ENCODE measurements at places on chromosomes 4 and X. TPM values are rescaled to one million over a fixed set of nuclear protein-coding genes. Genes with fewer than 3 reads are reported as not detected.

TLR1 gene
- total RNA-seq = 17.7 TPM

SPARCL1 gene
- total RNA-seq = not detected

NPY2R gene
- total RNA-seq = not detected

SORBS2 gene
- 1.4 TPM for total RNA-seq

DNA sequence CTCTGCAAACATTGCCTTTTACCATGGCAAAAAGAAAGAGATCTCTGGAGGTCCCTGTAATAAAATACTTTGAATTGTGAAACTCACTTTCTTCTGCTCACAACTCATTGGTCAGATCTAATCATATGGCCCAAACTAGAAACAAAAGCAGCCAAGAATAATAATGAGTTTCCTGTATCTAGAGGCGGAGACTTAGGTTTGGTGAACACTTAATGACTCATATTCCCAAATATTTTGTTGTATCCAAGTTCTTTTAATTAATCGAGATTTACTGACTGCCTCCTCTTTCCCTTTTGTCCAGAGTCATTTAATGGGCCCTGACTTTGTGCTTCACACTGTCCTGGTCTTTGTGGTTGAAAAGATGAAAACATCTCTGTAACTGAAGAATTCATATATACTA lies 190.6 kb downstream of the CCSER1 start:
- H3K27me3 ChIP-seq = no peaks in the 10 kb centered on the region
- H3K36me3 ChIP-seq = no peaks in the 10 kb centered on the region

DNA sequence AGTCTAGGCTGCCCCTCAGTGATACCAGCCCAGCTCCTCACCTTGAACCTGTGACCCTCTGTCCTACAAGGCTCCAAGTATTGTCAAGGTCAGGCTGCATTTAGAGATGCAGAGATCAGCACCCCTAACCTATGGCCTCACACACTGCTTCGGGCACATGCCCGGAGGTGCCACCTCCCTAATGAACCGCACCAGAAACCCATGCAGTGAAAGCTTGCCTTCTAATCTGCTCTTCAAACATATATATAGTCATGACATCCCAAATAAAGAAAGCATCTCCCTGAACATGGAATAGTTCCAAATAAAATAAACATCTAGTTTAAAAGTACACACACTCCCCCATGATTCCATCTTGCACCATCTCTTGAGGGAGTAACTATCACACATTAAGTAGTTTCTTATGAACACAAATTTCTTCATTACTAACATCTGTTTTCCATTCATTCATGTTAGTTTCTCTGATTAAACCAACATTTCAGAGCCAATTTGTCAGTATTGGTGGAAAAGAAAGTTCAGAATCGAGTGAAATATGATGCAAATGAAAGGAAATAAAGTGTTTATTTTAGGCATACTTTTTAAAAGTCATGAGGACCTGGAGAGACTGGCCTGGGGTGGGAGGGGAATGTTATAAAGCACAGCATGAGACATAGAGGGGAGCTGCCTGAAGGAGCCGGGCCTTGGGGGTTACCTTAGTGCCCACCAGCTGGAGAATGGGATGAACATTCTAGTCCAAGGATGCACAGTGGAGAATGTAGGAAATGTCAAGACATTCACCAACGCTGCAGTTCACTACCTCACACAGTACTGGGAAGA lies 19.2 kb downstream of the CC2D2A start:
- H3K4me3 ChIP-seq = no peak overlapping the region
- DNase-seq = no peak
- no peaks in the 10 kb centered on the region for H3K36me3 ChIP-seq
- H3K4me1 ChIP-seq = no peaks in the 10 kb centered on the region
- H3K27ac ChIP-seq = no peak overlapping the region
- H3K27me3 ChIP-seq = no peaks in the 10 kb centered on the region

DNA sequence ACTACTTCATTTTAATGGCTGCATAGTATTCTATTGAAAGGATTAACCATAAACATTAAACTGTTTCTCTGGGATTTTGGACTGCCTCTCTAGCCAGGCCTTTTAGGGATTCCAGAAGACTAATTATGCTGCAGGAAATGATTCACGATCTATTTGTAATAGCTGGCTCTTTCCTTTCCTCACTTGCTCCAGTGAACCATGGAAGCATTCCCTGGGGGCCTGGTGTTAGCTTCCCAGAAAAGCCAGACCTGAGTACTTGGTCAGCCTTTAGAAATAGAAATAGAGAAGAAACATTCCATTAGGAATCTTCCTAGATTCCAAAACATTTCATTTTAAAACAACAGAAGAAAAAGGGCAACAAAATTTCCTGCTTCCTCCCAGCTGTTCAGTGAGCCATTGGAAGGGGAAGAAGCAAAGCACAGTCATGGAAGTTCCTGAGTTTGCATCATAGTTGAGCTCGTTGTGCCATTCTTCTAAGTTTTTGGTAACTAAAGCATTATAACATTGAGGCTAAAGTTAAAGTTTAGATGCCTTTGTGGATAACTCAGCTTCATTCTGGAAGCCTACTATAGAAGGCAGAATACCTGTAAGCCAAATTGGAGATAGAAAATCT lies 83.5 kb downstream of the NPNT start:
- H3K4me1 ChIP-seq = no peaks in the 10 kb centered on the region
- DNase-seq = no peak
- H3K27me3 ChIP-seq = no peaks in the 10 kb centered on the region
- H3K36me3 ChIP-seq = no peaks in the 10 kb centered on the region
- no peak overlapping the region for H3K27ac ChIP-seq

DNA sequence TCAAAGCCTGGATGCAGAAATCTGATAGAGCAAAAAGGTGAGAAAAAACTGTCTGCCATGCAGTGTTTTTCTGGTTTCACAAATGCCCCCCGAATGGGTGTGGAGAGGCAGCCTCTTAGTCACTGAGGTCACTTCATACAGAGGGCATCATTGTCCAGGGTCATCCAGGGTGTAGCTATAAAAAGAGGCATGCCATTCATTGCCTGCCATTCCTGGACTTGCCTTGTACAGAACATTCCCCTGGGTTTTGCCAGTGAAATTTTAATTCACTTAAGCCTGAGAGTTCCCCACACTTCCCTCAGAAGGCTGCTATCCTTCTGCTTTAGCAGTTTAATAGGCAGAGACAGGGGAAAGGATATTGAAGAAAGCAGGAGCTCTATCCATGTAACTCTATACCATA lies 230.3 kb downstream of the UNC5C start:
- no peak overlapping the region for H3K27ac ChIP-seq
- H3K27me3 ChIP-seq = no peaks in the 10 kb centered on the region
- no peaks in the 10 kb centered on the region for H3K4me1 ChIP-seq
- H3K4me3 ChIP-seq = no peak overlapping the region
- H3K36me3 ChIP-seq = no peaks in the 10 kb centered on the region

DNA sequence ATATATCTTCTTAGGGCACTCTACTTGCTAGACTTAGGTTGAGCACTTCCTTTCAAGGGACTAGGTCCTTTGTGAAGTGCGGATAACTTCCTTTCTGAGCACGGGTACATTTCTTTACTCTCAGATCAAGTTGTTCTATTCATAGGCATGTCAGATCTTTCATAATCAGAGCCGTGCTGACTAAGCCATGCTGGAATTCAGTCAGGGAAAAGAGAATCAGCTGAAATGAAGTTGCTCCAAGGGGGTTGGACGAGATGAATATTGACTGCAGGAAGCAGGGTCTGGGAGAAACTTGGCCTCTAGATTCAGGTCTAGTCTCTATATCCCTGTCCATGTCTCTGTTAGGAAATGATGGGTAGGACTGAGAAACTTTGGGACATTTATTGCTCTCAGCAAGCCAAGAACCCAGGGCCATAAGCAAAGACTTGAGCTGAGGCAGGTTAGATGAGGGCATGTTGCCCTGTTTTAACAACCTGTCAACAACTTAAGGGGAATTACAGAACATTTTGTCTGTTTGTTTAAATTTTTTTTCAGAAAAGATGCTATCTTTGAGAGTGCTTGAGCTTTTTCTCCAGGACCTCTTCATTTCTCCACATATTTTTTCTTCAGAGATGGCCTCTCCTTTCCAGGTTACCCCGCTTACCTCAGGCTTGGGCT lies 28.3 kb downstream of the AREG start:
- no peaks in the 10 kb centered on the region for H3K36me3 ChIP-seq
- H3K27me3 ChIP-seq = no peaks in the 10 kb centered on the region
- no peaks in the 10 kb centered on the region for H3K4me1 ChIP-seq
- H3K4me3 ChIP-seq = no peak overlapping the region

DNA sequence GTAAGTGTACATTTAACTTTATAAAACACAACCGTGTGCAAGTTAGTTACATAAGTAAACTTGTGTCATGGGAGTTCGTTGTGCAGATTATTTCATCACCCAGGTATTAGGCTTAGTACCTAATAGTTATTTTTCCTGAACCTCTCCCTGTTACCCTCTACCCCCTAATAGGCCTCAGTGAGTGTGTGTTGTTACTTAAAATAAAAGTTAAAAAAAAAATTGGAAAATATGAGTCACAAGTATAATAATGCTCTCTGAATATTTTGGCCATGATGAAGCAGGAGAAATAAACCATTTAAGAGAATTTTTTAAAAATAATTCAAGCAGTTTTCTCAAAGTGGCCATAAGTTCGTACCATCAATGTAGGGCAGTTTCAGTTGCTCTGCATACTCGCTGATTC lies 105.1 kb upstream of the GRID2 start:
- H3K4me1 ChIP-seq = no peaks in the 10 kb centered on the region
- H3K36me3 ChIP-seq = no peaks in the 10 kb centered on the region
- H3K4me3 ChIP-seq = no peak overlapping the region
- no peaks in the 10 kb centered on the region for H3K27me3 ChIP-seq
- no peak overlapping the region for H3K27ac ChIP-seq
- DNase-seq = no peak

DNA sequence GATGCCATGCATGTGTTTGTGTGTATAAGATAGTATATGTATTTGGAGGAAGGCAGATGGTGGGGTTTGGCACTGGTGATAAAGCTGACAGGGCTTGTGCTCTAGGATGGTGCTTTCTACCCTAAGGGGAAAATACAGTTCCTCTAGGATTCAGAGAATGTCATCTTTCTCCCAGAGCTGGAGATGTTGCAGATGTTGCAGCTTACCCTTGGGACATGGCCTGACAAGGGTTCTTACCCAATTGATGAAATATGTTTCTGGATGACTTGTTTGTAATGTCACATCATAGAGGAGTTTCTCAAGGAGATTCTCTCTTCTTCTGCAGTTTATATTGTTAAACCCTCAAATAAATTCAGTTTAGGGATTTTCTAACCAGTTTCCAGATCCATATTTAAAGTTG lies 52.5 kb upstream of the PITX2 start:
- no peak overlapping the region for H3K27ac ChIP-seq
- no peaks in the 10 kb centered on the region for H3K27me3 ChIP-seq
- no peak overlapping the region for H3K4me3 ChIP-seq
- H3K36me3 ChIP-seq = no peaks in the 10 kb centered on the region
- H3K4me1 ChIP-seq = no peaks in the 10 kb centered on the region

DNA sequence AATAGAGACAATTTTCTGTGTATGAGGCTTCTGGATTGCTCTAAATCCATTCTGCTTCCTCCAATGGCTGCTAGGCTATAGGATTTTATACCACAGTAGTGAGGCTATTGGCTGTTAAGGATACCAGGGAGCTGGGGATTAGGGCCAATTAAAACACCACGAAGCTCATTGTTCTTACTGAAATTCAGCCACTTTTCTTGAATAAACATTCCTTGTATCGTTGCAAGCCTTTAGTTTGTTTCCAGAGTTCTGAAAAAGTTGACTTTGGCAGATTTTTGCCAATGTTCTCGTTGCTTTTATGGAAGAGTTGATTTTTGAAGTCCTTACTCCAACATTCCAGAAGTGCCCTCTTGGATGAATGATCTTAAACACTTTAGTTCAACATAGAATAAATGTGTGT lies 238.4 kb upstream of the TEX13A start:
- no peaks in the 10 kb centered on the region for H3K4me1 ChIP-seq
- no peak for DNase-seq
- H3K4me3 ChIP-seq = no peak overlapping the region
- no peaks in the 10 kb centered on the region for H3K36me3 ChIP-seq

- DNase-seq = no peak
- no peak overlapping the region for H3K27ac ChIP-seq
- no peaks in the 10 kb centered on the region for H3K4me1 ChIP-seq
Measured at GRCh38 chrX:132090403-132091159, 37.2 kb downstream of the FRMD7 start.

DNA sequence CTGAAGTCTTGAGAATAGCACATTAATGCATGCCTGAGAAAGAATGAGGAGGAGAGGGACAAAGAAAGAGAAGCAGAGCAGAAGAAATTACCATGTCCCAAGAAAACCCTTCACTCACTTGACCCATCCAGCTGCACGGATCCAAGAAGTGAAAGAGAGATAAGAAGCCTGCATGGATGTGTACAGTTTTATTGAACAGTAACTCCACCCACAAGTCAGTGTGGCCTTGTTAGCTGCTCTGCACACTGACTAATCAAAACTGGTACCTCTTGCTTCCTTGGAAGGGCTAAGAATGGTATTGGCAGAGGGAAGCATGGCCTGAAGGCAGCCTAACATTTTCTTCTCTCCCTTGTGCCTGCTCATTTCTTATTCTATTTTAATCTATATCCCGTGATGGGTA lies 163.9 kb downstream of the SLC7A11 start:
- no peaks in the 10 kb centered on the region for H3K27me3 ChIP-seq
- H3K4me3 ChIP-seq = no peak overlapping the region
- no peak for DNase-seq
- H3K36me3 ChIP-seq = no peaks in the 10 kb centered on the region

DNA sequence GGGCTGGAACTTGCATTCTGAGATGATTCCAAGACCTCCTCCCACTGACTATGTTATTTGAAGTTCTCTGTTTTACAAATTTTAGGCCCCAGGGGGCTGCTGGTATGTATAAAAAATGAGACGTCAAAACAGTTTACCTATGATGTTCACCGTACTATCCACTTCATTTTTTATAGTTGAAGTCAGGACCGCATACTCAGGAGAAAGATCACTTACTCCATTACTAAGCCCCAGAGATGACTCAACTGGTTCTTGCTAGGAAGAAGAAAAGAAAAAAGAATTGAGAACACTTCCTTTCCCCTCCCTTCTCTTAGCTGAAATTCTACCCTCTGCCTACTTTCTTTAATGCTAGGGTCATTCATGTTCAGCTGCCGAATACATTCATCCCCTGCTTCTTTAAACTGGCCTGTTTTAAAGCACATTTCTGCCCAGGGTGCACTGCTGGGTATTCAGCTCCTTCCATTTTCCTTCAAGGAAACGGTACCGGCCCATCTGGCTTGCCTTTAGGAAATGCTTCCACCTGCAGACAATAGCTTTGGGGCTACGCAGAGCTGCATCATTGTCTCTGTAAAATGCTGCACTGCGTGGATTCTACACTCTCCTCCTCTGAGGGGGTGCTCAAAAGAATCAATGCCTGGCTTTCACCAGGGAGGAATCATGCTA lies 66.2 kb downstream of the IRF2 start:
- H3K27me3 ChIP-seq = no peaks in the 10 kb centered on the region
- peaks cover 26% of the 10 kb centered on the region for H3K4me1 ChIP-seq
- H3K36me3 ChIP-seq = peaks cover 6% of the 10 kb centered on the region
